ENCODE measurements at places on chromosomes 4 and X.

- DNase-seq: no peak
Observed at GRCh38 chrX:65591206-65591605, 56.6 kb upstream of the LAS1L start.

- no peak for DNase-seq
Observed at GRCh38 chr4:138911909-138912703, 103.5 kb upstream of the NOCT start.

DNA sequence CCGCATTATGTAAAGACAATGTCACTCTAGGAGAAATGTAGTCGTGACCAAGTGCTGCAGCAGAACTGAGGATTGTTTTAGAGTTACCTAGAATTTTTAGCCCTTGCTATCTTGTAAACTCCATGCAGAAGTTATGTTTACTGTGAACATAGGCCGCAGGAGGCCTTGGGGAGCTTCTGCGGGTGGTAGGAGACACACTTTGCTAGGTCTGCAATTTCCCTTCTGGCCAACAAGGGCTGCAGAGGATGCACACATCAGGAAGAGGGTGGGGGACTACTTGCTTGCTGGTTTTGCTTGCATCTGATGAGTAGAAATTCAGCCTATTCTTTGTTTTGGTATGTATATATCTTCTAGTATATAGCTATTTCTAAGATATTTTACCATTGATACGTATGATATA, 23.1 kb downstream of the BANK1 start:
- DNase-seq: no peak

DNA sequence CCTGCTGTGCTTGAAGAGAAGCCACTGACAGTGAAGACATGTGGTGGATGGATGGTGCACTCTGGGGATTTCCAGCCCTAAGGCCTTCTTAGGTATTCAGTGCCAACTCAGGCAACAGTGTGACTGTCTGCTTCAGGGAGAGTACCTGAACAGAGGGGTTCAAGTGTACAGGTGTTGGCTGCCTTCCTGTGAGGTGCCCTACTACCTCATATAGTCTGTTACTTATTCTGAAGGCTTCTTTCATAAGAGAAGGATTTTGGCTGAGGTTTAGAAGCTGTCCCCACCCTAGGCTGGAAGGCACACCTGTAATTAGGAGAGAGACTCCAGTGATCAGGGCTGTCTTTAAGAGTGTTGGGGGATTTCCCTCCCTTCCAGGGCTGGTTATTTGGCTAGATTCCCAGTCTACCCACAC, 1.8 kb downstream of the FTHL17 start:
- no peak for DNase-seq

DNA sequence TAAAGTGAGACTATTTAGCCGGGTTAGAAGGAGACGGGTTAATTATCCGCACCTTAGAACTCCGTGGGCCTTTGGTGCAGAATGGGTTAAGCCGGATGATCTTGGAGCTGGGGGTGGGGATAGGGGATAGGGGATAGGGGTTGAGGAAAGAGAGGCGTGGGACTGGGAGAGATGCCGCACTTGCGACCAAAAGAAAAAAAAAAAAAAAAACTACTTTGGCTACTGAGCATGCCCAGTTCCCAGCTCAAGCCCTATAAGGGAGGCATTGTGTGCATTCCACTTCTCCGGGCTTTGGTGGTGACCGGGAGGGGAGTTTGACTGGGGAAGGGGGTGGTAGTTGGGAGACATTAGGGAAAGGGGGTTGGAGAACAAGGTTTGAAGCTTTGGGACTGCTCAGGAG, at the start of gene SLITRK4:
TSS of gene SLITRK4 (minus strand) at position 187 of the 400 bp plus-strand sequence. CDS start 4,993 bp downstream, outside the sequence.
- no peak for DNase-seq

GRCh38 chr4:107935246-107935645, 3.9 kb downstream of the CYP2U1 start:
- DNase-seq: no peak

GRCh38 chrX:115357326-115358120, 68.0 kb downstream of the LUZP4 start:
- DNase-seq: no peak

- DNase-seq: no peak
Observed at GRCh38 chrX:68415316-68415715, 18.0 kb downstream of the OPHN1 start.

DNA sequence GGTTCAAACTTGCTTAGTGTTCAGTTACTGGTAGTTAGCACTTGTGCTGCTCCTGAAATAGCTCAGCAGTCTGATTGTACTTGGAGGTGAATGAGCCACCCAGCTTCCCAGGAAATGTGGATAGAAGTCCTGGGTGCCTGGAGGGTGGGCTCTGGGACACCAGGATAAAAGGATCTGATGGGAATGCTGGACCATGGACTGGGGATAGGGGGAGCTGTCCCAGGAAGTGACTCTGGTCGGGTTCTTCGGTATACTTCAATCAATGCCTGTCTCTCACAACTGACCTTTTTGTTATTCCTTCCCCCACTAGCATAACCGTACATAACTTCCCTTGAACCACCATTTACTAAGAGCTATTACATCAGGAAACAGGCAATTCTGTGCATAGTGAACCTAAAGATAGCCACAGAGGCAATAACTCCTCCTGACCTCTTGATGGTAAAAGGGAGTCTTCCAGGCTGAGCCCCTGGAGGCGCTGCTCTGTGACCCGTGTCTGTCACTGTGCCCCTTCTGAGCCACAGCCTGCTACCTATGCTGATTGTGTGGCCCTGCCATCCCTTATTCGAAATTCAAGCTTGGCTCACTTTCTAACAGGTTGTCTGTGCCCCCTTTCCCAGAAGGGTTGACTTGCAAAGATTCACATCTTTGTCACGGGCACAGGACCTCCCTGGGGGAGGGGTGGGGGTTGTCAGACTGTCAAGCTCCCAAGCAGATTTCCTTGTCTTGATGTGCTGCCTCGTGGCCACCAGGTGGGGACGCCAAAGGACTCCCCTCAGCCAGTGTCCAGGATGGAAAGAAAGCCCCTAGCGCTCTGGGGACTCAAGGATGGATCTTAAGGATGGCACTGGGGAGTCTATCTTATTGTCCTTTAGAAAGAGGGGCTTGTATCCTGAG, 24.5 kb upstream of the WDR1 start:
- no peak for DNase-seq

DNA sequence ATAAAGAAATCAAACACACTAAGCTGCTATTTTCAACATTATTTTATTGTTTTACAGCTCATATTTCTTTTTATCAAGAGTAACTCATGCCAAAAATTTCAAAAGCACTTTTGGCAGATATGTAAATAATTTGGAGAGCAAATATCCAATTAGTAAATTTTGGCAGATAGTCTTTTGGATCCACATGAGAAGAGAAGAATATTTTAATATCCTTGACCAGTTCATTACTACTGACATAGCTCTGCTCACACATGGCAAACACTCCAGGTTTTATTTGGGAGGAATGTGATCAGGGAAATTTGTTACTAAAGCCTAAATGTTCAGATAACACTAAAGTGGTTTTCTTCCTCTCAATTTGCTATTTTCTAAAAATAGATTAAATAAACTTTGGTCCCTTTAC, 1054.3 kb downstream of the FAT4 start:
- DNase-seq: no peak

GRCh38 chr4:175308236-175308635, 390.1 kb downstream of the ADAM29 start:
- no peak for DNase-seq

- DNase-seq: no peak
Observed at GRCh38 chr4:179130122-179130714, 1688.0 kb upstream of the AGA start.

- DNase-seq: no peak
Observed at GRCh38 chr4:101914761-101915160, 124.2 kb downstream of the BANK1 start.

GRCh38 chrX:63514569-63515080, 163.5 kb upstream of the SPIN4 start:
- DNase-seq: no peak

DNA sequence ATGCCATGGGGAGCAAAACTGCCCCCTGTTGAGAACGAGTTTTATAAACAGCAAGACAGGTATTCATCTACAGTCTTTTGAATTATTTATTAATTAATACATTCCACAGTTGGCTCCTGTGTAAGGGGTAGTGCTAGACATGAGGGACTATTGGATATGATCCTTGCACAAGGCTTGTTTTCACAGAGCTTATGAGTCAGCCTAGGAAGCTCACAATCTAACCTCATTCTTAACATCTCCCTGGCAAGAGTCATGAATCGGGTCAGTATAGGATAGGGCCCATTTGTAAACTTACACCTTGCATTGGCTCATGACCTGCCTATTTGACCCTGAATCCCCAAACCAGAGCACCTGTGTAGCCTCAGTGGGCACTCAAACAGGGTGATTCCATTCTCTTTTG, 209.1 kb upstream of the HCCS start:
- no peak for DNase-seq

- no peak for DNase-seq
Observed at GRCh38 chr4:99028187-99028586, 32.7 kb downstream of the METAP1 start.

- no peak for DNase-seq
Observed at GRCh38 chr4:73259571-73260090, 1.0 kb upstream of the ANKRD17 start.

DNA sequence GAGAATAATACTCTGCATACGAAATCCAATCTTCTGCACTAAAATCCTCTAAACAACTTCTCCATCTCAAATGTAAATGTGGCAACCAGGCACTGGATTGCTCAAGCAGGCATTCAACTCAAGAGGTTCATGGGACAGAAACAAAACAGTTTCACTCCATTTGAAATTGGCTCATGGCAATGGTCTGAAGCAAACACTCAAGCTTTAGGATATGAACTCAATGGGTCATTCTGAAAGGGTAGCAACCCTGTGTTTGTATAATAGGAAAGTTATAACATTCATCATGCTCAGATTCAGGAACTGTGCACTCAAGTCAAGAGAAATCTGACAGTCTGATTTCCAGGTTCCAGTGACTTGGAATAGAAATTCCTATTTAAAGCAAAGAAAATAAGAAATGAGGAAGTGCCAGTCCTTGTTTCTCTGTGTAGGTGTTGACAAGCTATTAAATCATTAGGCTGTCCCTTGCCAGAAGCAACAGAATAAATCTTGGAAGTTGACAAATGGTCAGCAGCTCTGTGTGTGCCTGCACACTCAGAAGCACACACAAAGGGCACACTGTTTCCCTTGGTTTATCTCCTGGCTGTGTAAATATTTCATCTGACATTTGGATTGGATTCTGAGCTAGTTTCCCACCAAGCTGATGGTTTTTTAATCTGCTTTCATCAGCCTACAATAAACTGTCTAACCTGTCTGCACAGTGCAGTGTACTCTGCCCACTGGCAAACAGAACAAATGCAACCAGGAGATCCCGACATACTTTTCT, 75.9 kb upstream of the CITED1 start:
- no peak for DNase-seq
